Mammary epithelial cell (primary cell): ENCODE measurements at places on chromosomes 5 and 9. TPM values are rescaled to one million over a fixed set of nuclear protein-coding genes. Genes with fewer than 3 reads are reported as not detected.

The MAMDC2 gene
- total RNA-seq, result 3.2 and 8.3 TPM in 2 replicates

The FAM221B gene
- not detected for total RNA-seq

The KYAT1 gene
- 9.1 and 10.2 TPM in 2 replicates for total RNA-seq

The SLC36A3 gene
- not detected in 2 replicates for total RNA-seq

The PCDHGA3 gene
- 0.78 and 0.96 TPM in 2 replicates for total RNA-seq

The ARID3C gene
- total RNA-seq, result not detected in 2 replicates

The ALDH7A1 gene
- 48.2 TPM for total RNA-seq

The ACSL6 gene
- not detected in 2 replicates for total RNA-seq

The ENTREP1 gene
- total RNA-seq, result 12.5 TPM

The CCDC180 gene
- 0.96 and 2.0 TPM in 2 replicates for total RNA-seq

The SLC25A48 gene
- total RNA-seq, result 0.17 TPM

The C9orf78 gene
- 28.8 and 33.6 TPM in 2 replicates for total RNA-seq

The KLHL3 gene
- 3.0 and 4.9 TPM in 2 replicates for total RNA-seq

The SMIM33 gene
- total RNA-seq, result not detected

The S1PR3 gene
- total RNA-seq, result 1.2 and 6.0 TPM in 2 replicates

The IFNK gene
- not detected in 2 replicates for total RNA-seq

The MEIKIN gene
- total RNA-seq, result not detected in 2 replicates
